ENCODE measurements at places on chromosomes 2 and 18.

GRCh38 chr2:23777826-23778225, 149.1 kb downstream of the ATAD2B start:
- DNase-seq: no peak

DNA sequence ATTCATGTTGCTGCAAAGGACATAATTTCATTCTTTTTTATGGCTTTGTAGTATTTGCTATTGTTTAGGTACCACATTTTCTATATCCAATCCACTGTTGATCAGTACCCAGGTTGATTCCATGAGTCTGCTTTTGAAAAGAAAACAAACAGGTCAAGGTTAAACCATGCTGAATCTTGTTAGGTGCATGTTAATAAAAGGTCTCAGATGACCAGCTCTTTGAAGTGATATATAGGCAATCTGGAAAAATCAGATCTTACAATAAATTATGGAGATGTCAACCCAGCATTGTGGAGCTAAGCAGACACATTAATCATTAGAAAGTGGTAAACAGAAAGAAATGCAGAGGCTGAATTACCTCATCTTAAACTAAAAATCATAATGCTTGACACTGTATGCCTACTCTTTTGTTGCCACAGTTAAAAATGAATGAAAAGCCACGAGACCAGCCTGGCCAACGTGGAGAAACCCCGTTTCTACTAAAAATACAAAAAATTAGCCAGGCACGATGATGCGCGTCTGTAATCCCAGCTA, 246.0 kb downstream of the CTNNA2 start:
- DNase-seq: no peak

- no peak for DNase-seq
Measured at GRCh38 chr2:375270-375955, 87.5 kb upstream of the ALKAL2 start.

- peak; percentile 94 for DNase-seq
Measured at GRCh38 chr2:205752924-205753323, 70.6 kb downstream of the NRP2 start.

DNA sequence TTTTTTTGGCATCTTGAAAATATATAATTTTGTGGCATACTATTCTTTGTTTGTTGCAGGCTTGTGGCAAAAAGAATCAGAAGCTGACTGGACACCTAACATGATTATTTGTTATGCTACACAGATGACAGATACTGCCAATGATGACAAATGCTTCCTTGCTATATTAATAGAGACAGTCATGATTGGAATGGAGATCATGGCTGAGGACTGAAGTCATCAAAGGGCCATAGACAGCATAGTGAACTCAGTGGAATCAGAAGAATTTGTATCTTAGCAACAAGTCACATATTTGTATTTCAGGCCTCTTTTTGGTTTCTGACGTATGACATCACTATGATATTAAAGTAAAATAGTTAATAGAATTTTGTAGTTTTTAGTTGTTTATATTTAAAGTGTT, 1003.8 kb upstream of the DDX18 start:
- DNase-seq: peak; percentile 18

DNA sequence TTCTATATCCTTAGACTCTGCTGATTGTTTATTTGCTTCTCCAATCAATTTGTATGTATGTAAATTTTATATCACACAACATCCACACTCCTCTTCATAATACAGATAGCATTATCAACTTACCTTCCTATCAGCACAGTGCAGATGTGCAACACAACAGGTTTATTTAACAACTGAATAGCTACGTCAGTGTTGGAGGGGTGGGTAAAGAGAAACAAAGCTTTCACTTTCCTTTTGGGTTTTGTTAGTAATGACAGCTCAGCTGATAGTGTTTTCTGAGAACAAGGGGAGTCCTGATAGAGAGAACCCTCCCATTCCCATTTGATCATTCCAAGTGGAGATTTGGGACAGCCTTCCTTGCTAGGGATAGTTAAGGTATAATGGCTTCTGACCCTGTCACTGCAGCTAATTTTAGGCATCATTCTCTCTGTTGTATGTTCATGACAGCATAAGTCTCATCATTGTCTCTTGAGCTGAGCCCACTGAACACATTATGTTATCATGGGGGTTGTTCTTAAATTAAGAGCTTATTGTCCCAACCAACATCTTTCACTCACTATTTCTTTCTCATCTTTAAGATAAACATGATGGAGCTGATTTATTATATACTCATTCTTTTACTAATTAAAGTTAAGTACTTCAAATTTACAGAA, 227.7 kb downstream of the GPD2 start:
- DNase-seq: no peak

DNA sequence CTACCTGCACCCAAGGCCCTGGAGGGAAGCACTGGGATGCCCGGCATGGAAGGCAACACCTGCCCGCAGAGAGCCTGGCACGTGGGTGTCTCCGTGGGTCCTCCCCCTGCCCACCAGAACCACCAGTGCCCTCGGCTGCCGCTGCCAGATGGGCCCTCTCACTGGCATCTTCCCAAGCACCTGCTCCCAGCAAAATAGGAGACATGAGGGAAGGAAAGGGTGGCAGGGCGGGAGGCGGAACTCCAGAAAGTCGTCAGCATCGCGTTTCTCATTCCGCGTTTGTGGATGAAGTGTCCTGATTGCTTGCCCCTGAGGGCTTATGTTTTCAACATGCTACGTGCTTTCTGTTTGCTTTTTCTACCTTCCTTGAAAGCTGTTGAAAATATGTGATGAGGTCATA, 8.8 kb upstream of the SNTG2 start:
- no peak for DNase-seq

- DNase-seq: peak; percentile 44
Measured at GRCh38 chr2:145026456-145027455, 506.8 kb upstream of the ZEB2 start.

GRCh38 chr2:118981632-118982031, 39.6 kb downstream of the MARCO start:
- DNase-seq: no peak

DNA sequence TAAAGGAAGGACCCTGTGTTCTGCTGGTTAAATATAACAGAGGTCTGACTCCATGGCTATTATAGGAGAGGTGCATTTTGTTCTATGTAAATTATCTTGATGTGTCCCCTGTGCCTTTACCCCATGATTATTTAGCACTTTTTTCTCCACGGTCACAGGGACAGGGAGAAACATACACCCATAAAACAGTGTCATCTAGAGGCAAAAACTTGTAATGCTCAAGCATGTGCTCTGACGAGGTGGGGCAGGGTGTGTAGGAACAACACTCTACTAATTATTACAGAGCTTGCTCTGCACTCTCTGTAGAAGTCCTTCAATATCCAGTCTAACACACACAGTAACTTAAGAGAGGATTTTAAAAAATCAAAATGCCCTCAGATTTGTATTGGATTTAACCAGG, 187.9 kb downstream of the NEDD4L start:
- DNase-seq: no peak

DNA sequence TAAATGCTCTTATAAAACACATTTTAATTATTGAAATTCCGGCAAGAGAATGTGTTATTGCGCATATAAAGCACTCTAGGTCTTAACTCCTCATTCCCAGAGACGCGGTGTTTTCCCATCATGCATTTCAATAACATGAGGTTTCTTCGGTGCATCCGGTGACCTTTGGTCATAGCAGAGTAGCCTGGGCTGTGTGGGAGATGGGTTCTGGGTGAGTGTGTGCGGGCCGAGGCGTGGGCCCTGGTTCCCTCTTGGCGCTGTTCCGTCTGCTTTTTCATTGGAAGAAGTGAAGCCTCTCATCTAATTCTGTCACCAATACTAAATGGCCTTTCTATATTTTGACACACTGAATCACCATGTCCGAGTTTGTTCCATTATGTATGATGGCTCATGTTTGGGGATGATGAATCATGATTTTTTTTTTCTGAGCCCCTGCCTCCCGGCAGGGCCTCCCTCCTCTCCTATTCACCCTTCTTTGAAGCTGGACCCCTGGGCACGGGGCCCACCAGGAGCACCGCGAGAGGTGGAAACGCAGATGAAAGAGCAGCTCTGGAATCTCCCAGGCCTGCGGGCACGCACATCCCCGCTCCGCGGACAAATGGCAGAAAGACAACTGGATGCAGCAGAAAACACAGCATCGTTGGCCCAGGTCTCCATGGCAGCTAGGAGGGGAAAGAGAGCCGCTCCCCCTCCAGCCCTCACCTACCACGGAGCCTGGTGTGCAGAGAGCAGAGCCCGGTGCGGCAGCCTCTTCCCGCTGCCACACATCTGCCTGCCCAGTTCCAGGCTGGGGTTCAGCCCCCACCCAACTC, 85.8 kb upstream of the HPCAL1 start:
- DNase-seq: no peak
